ENCODE measurements at places on chromosomes 3 and 15. TPM values are rescaled to one million over a fixed set of nuclear protein-coding genes. Genes with fewer than 3 reads are reported as not detected.

The FEZF2 gene
- total RNA-seq: not detected

The GOLGA6D gene
- not detected for total RNA-seq

GRCh38 chr15:38216763-38217162, 35.9 kb upstream of the SPRED1 start:
- DNase-seq: no peak

DNA sequence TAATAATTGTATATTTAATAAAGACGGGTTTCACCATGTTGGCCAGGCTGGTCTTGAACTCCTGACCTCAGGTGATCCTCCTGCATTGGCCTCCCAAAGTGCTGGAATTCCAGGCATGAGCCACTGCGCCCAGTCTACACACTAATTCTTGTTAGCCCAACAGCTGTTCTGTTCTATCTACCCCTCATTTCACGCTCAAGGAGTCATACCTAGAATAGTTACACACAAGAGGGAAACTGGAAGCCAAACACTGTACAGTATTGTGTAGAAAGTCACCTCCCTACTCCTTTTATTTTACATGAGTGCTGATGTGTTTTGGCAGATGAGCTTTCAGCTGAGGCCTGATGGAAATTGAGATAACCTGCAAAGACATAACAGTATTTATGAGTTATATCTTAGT, 13.4 kb upstream of the CTDSPL2 start:
- DNase-seq: no peak

GRCh38 chr3:146421819-146422759, 47.3 kb downstream of the PLSCR2 start:
- DNase-seq: no peak

GRCh38 chr3:100546020-100546744, 53.8 kb downstream of the TMEM45A start:
- DNase-seq: no peak
